Femur (tissue), 1 donor: ENCODE measurements at places on chromosomes 3 and 15.
A peak's percentile ranks its signal among the peaks of the same experiment; 100 is the strongest.

DNA sequence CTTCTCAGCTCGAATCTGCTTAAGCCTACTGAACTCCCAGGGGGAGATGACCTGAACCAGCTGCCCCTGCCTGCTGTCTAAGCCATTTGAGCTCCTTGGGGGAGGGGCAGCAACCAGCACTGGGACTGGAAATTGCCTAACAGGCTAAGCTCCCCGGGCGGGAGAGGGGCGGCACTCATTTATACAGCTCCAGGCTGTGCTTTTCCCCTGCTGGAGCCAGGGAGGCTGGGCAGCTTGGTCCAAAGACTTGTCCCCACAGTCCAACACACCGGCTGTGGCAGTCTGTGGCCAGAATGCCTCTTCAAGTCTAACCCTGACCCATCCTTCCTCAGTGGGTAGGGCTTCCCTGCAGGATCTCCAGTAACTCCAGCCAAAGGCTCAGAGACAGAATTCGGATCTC, 1241.5 kb downstream of the ROBO2 start:
- DNase-seq: no peak

- DNase-seq: no peak
Measured at GRCh38 chr3:124461126-124461525, 269.1 kb upstream of the UMPS start.

DNA sequence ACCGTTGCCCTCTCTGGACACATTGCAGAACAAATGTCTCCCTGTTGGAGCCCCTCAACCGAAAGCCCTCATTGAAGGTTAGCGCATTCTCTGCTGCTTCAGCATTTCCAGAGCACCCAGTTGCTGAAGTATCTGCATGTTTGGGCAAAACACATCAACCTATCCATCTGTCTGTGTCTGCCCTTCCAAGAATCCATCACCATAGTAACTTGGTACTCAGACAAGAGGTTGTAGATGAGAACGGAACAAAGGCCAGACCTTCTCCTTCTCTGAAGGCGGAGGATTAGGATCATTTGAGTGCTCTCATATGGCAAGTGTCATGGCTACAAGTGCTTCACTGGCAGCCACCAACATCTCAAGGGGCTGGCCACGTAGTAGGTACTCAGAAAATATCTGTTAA, 23.1 kb upstream of the RHO start:
- no peak for DNase-seq

- DNase-seq: peak; percentile 24
Measured at GRCh38 chr3:53806182-53807116, 39.8 kb downstream of the CHDH start.

DNA sequence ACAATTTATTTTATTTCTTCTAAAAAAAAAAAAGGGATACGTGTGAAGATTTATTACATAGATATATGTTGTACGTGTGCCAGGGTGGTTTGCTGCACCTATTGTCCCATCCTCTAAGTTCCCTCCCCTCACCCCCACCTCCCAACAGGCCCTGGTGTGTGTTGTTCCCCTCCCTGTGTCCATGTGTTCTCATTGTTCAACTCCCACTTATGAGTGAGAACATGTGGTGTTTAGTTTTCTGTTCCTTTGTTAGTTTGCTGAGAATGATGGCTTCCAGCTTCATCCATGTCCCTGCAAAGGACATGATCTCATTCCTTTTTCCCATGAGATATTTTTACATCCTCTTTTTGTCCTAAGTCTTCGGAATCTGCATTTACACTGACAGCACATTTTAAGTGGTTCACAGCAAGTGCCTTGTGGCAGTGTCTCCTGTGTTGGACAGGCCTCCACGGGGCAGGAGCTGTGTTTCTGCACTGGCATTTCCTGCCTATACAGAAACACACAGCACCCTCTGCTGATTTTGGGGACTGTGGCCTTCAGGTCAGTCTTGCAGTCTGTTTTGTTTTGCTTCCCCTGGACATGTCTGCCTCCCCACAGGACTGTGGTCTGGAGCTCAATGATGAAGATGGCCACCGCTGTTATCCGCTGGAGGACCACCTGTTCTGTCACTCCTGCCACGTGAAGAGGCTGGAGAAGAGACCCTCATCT, 12.7 kb upstream of the SACM1L start:
- DNase-seq: no peak

DNA sequence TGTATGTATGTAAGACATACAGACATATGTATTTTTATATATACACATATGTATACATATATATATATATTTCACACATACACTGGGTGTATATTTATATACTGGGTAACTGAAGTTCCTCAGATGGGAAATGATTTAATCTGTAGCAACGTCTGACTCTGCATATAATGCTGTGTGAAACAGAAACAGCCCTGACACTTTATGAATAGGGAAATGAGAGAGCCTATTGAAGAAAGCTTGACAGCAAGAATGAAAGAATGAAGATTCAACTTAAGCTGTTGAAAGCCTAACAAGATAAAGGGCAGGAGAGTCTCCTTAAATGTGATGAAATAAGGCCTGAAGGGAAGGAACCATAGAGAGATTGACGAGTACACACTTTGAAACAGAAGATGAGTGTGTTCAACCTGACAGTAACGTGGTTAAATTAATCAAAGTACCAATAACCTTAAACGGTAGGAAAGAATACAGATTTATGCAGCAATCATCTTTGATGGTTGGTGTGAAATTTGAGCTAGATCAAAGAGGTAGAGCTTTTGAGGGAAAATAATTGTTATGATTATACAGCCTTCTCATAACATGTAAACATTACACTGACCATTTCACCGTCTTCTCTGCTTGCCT, 169.9 kb downstream of the MECOM start:
- DNase-seq: no peak

DNA sequence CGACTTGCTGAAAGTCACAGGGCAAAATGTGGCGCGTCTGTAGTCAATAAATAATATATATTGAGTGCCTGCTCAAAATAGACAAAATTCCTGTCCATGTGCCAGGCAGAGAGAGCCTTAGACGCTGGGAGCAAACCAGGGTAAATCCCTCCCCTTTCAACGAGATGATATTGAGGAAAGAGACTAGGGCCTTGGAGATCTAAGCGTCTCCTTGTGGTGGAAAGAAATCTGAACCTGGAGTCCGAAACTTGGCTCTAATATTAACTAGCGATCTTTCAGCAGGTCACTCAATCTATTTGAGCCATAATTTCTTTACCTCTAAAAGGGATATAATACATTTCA, 348 bp upstream of the DPP8 start:
- no peak for DNase-seq

DNA sequence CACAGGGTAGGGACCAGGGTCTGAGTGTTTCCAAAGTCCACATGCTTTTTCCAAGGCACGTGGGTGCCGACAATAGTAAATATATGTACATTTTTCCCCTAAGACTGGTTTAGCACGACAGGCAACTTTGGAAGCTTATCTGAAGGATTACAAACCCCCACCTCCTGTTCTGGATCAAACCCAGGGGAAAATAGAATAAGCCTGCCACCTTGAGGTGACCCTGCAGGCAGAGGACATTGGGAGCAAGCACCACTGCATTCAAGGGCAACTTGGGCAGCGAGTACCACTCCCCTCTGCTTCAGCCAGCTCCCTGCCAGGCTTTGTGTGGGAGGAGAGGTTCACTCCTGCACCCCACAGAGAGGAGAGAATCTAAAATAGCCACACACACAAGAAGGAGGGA, 44.8 kb downstream of the KBTBD12 start:
- no peak for DNase-seq

GRCh38 chr3:50525987-50526386, 22.6 kb upstream of the CACNA2D2 start:
- peak; percentile 65 for DNase-seq

DNA sequence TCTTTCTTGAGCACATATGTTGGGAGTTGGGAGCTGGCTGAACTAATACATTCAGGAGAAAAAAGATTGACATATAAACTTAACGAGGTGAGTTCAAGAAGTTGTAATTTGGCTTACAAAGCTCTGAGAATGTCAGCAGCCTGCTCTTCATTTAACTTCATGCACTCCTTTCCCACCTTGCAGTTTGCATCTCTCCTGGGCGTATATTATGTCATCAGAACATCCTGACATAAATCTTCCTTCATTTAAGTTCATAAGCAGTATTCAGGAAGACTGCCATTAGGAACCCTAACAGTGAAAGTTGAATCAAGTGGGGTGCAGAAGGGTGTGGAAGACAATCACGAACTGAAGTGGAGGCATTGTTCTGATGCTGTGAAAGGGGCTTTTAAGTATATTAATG, 288.1 kb downstream of the ARPP21 start:
- no peak for DNase-seq
